GM04504 (cell line): ENCODE measurements at places on chromosomes 12 and 14.

DNA sequence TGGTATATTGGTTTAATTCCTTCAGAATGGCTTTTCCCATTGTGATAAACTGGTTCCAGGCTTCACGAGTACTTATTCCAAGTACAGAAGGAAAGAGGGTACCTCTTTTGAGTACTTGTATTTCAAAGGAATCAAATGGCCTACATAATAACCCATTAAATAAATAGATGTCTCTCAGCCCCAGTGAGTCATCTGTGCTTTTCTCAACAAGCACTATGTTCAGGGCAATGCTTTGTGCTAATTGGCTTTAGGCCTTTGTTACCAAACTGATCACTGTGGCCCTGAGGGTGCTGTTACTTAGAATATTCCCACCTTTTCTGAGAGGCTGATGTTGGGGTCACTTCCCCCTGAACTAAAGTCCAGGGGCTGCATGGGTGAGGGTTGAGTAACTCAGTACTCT, 107.1 kb downstream of the LRRK2 start:
- DNase-seq: no peak

- DNase-seq: no peak
Observed at GRCh38 chr14:93974299-93974698, 2.1 kb downstream of the ASB2 start.

DNA sequence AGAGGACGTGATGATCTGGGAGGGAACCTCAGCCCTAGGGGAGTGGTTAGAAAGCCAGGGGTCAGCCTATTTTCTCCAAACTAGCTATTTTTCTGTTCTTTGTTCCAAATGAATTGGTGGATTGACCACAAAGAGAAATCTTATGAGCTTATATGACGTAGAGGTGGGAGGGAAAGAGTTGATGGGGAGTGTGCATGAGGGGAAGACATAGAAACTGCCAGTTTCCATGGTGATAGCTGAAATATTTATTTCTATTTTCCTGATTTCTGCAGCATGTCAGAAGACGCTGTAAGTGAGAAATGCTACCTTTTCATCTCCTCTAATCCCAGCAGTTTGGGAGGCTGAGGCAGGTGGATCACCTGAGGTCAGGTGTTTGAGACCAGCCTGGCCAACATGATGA, 51.4 kb upstream of the CISTR start:
- no peak for DNase-seq

GRCh38 chr12:77049767-77050353, 15.5 kb downstream of the E2F7 start:
- DNase-seq: peak; percentile 31

DNA sequence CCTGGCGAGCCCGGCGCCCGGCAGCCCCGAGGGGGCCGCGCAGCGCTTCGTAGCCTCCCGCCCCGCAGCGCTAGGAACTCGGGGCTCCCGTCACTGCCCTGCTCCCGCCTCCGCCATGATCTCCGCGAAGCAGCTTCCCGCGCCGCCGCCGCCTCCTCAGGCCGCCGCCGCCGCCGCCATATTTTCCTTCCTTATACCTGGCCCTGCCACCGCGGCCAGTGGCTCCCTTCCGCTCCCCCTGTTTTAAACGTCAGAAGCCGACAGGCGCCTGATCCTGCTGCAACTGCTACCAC, 286 bp downstream of the PPP4R3A start:
- no peak for DNase-seq

GRCh38 chr12:114662512-114663177, 21.3 kb downstream of the TBX3 start:
- no peak for DNase-seq

DNA sequence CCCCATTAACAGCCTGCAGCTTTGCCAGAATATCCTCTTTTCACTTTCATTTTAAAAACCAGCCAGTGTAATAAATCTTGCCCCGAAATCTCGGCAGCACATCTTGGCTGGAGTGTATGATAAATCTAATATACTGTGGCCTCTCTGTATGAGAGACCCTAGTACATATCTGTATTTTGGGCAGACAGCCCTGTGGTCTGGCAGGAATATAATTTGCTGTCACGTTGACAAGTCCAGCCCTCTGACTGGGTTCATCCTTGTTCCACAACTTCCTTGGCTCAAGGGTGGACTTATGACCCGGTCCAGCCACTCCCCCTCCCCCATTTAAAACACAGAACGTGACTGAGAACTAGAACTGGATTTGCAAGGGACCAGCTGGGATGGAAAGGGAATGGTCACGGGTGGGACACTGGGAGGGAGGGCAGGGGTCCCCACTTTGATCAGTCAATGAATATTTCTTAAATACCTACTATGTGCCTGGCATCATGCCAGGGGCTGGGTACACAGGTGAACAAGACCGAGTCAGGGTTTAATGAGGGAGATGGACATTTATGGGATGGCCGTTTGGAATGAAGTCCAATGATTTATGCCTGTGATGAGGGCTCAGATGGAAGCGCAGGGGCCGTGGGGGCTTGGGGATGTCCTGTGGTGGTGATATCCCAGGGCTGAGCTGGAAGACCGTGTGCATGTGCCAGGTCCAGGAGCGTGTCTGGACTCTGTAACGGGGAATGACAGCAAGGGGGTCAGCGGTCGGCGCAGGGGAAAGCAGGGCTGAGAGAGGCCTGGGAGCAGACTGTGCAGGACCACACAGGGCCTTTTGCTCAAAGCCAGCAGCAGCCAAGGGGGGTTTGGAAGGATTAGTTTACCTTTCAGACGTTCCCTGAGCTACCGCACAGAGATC, 190.5 kb downstream of the PHETA1 start:
- DNase-seq: no peak

GRCh38 chr12:116588390-116589028, 29.3 kb downstream of the MAP1LC3B2 start:
- DNase-seq: no peak

DNA sequence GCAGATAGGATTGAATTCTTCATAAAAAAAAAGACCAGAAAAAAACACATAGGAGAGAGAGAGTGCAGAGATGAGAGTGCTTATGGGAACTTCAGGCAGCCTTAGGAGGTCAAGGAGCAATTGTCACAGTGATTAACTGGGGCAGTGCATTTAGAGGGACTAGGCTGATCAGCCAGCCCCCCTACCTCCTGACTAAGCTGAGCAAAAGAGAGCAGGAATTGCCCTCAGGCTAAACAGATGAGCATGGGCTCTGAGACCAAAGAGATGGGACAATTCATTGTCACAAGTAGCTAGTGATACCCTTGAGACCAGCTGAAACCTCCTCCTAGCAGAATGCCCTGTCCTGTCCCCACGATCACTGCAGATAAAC, 124.0 kb downstream of the BTG1 start:
- no peak for DNase-seq

DNA sequence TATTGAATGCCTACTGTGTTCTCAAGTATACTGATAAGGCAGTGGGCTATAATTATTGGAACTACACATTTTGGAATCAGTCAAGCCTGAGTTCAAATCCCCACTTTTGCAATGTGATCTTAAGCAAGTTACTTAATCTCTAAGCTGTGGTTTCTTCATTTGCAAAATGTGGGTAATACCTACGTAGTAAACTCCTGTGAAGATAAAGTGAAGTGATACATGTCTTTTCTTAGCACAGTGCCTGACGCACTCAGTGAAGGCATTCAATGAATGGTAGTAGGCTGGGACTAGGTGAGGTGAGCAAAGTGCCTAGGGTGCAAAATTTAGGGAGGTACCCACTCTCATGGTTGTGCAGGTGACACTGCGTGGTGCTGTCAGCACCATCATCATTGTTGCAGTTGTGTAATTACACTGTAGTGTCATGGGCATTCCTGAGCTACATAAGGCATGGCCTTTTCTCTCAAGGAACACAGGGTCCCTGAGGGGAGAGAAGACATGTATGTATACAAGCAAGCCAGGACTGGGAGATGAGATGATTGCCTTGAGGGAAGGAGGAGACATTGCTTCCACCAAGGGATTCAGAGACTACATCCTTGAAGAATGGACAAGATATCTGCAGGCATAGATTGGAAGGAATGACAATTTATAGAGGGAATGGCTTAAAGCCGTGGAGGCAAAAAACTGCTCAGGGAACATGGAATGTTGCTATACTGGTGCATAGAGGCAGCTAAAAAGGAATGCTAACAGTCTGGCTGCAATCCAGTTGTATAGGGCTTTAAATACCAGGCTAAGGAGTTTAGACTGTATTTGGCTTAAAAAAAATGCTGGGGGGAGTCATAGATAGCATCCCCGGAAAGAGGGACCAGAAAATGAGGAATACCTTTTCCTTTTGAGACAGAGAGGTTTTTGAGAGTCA, 129.2 kb upstream of the ARHGAP5 start:
- no peak for DNase-seq

- no peak for DNase-seq
Observed at GRCh38 chr14:81165188-81165587, 55.6 kb downstream of the GTF2A1 start.

GRCh38 chr12:95446506-95446900, 27.4 kb upstream of the METAP2 start:
- DNase-seq: no peak

DNA sequence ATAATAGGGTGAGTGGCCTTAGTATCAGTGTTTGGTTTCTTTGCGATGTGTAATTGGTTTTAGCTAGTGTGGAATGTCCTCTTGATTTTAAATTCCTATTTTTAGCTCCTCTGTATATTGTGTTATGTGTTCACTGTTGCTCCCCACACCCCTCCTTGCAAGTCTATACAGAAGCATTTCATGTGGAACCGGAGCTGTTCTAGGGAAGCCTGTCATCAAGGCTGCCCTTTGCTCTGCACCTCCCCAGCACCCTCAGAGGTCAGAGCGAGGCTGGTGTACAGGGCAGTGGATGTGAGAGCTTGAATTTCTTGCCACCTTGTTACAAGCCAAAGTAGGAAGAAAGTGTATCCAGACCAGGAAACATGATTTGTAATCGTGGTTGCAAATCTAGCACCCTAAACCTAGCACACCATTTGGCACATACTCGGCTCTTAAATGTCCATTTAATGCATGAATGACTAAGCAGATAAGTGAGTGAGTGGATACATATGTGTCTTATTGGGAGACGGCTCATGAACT, 376.8 kb downstream of the RGS6 start:
- no peak for DNase-seq

- DNase-seq: no peak
Observed at GRCh38 chr14:69695322-69696203, 71.4 kb upstream of the SRSF5 start.

DNA sequence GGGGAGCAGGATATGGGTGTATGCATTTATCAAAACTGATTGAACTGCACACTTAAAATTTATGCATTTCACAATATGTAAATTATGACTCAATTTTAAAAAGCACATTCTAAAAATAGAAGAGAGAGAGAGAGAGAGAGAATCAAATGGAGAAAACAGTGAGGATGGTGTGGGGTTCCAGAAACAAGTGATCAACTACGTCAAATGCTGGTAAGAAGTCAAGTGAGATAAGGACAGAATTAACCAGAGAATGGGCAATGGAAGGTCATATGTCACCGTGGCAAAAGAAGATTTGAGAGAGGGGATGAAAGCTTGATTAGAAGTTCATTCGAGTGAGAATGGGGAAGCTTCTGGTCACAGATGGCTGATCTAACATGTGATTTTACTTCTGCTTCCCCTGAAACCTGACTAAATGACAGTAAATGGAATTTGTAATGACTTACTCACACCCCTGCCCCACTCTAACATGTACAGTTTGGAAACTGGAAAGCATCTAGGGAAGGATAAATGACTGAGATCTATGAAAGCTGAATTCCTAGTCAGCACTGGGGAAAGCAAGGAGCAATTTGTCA, 276.5 kb upstream of the AMIGO2 start:
- no peak for DNase-seq

- no peak for DNase-seq
Observed at GRCh38 chr12:27257104-27257843, 13.2 kb downstream of the STK38L start.

GRCh38 chr12:5085896-5086295, 42.2 kb downstream of the KCNA5 start:
- DNase-seq: peak; percentile 75

- DNase-seq: no peak
Observed at GRCh38 chr12:19095756-19096480, 33.6 kb upstream of the PLEKHA5 start.

DNA sequence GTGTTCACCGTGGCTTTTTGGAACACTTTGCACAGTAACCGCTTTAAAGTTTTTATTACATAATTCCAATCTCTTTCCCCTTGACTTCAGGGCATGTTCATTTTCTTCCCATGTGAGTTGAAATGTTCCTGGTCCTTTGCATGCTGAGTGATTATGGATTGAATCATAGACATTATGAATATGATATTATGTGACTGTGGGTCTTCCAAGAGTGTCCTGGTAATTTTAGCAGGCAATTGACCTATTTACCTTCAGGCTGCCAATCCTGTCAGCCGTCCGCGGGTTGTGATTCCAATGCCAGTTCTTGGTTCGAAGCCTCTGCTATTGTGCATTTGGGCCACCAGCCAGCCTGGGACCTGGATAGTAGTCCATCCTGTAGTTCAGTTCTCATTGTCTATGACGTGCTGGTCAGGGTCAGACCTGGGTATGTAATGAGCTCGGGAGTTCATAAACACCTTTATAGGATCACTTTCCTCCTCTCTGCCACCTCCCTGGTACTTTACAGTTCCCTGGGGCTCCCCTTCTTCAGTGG, 32.6 kb upstream of the DDX11 start:
- DNase-seq: no peak

DNA sequence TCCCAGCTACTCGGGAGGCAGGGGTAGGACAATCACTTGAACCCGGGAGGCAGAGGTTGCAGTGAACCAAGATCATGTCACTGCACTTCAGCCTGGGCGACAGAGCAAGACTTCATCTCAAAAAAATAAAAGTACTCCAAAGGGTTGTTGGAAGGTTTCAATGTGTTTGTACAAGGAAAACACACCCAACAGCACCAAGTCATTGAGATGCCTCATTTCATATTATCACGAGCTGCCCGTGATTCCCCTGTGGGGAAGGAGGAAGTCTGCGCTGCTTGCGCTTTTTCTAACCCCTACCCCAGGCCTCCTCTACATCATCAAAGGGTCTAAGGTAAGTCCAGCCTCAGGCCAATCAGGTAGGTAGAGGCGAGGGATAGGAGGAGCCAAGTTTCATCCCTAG, 73.6 kb downstream of the KDM2B start:
- no peak for DNase-seq

GRCh38 chr14:56135001-56135400, 16.8 kb downstream of the PELI2 start:
- DNase-seq: no peak

- DNase-seq: no peak
Observed at GRCh38 chr12:76548222-76548837, 11.2 kb downstream of the OSBPL8 start.

GRCh38 chr12:30753233-30753632, 1.5 kb downstream of the CAPRIN2 start:
- no peak for DNase-seq

DNA sequence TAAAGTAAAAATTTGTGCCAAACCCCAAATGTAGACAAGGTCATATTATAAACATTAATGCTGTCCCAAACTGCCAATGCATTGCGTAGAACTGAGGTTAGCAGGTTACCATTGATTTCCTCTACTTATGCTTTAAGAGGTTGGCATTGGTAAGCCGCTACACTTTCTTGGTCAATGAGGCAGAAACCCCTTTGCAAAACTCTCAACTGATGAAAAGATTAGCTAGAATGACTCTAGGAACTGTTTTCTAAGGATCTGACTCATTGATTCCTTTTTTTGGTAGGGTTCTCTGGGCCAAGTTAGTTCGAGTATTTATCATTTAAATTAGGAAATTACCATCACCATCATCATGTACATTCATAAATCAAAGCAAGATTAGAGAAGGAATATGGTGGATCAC, 44.6 kb downstream of the HMGA2 start:
- no peak for DNase-seq
